ENCODE measurements at places on chromosomes 6 and 20.

GRCh38 chr6:105014954-105015353, 58.0 kb downstream of the LIN28B start:
- DNase-seq, result no peak

- DNase-seq, result no peak
These were observed 641 bp downstream of the SF3B5 start for GRCh38 chr6:144094731-144095133.

DNA sequence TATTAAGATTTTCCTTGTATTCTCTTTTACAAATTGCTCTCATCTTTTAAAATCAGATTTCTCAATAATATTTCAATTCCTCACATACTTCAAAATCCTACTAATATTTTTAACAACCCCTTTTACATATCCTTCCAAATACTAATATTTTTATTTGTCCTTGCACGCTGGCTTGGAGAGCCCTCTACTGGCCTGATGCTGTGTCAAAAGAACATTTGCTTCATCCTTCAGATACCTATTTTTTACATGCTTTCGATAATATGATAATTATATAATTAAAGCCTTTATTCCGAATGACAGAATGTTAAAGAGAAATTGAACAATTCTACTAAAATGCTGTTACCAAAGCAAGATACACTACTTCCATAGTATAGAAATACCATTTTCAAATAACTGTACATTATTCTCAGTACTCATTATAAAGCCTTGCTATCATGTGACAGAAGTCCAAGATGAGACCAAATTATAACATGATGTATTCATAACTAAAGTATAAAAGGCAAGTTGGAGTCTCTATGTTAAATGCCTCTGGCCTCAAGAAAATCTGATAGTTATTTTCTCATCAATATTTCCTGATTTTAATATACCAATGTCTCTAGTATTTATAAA, 39.0 kb upstream of the PLN start:
- DNase-seq, result peak; percentile 15

- DNase-seq, result no peak
These were observed 573.5 kb downstream of the BCKDHB start for GRCh38 chr6:80679992-80680391.

DNA sequence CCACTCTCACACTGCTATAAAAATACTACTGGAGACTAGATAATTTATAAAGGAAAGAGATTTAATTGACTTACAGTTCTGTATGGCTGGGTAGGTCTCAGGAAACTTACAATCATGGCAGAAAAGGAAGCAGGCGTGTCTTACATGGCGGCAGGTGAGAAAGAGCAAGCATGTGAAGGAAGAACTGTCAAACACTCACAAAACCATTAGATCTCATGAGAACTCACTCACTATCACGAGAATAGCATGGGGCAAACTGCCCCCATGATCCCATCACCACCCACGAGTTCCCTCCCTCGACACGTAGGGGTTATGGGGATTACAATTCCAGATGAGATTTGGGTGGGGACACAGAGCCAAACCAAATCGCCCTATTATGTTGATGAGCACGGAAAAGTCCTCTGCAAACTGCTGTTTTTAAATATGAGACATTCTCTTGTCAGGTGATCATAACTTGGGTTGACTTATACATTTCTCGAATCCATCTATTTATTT, 133.5 kb downstream of the AIG1 start:
- no peak for DNase-seq

DNA sequence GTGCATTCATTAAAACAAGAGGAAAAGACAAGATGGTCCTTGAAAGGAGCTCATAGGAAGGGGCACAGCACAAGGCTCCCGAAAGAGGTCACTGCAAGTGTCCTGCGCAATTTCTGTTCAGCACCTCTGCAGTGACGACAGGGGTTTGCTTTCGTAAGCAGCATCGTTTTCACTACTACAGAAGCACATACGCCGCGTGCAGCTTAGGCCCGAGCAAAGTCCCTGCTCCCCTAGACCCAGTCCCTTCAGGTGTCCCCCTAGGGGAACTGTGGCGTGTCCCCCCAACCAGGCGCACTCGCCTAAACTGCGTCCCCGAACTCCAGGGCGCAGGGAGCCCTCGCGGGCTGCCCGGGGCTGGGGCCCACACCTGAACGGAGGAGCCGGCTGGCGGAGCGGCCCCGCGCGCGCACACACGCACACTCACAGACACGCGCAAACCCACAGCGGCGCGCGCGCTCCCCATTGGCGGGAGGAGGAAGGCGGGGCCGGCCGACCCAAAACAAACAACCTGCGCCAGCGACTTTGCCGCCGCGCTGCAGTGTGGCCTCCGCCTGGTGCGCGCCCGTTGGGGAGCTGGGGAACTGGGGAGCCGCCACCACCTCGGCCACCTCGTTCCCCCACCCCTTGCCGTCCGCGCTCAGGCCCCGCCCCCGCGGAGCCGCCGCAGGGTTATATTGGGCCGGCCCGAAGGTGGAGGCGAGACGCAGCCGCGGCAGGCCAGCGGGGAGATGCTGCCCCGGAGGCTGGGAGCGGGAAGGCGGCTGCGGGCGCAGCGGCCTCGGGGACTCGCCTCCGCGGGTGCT, at the start of gene FOXQ1:
FOXQ1 (plus strand) TSS at position 699 of the 803 bp plus-strand sequence. CDS start 607 bp downstream, outside the sequence.
- DNase-seq, result no peak

DNA sequence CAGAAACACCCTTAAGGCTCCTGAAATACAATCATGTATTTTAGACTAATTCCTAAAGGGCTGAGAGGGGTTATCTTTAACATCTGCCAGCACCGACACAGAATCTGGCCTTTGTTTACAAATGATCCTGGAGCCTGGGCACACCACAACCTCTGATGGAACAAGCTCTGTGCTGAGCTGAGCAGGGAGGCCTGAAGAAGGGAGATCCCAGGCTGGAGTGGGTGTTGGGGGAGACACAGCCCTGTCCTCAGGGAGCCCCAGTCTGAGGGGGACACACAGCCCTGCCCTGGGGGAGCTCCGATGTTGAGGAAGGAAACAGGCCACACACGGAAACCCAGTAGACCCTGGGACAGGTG, 130.5 kb downstream of the VEGFA start:
- no peak for DNase-seq
